AG08396 (cell line): ENCODE measurements at places on chromosomes 4 and X.
A peak's percentile ranks its signal among the peaks of the same experiment; 100 is the strongest.

DNA sequence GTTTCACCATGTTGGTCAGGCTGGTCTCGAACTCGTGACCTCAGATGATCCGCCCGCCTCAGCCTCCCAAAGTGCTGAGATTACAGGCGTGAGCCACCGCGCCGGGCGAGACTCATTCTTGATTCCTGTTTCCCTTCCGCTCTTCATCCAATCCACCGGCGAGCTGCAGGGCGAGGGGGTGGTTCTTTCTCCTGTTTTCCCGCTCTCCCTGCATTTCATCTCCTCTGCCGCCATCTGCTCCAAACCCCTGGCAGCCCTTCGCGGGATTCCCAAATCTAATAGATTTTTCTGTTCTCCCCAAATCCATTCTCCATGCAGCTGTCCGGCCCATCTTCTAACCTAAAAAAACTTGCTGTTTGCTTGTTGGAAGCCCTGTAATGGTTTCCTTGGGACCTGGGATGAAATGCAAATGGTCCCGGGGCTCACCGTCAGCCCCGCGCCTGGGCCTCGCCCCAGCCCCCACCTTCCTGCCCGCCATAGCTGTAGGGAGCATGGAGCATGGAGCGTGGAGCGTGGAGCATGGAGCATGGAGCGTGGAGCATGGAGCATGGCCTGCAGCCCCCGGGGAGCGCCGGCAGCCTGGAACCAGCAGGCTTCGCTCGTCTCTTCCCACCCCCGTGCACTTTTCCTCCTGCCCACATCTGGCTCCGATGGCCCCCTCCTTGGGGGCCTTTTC is 1.1 kb downstream of the ZFP42 start:
- DNase-seq: no peak

GRCh38 chr4:15001248-15001868 is 923 bp upstream of the CPEB2 start:
- DNase-seq: peak; percentile 72

GRCh38 chr4:134326866-134327265 is 125.3 kb upstream of the PABPC4L start:
- DNase-seq: no peak

DNA sequence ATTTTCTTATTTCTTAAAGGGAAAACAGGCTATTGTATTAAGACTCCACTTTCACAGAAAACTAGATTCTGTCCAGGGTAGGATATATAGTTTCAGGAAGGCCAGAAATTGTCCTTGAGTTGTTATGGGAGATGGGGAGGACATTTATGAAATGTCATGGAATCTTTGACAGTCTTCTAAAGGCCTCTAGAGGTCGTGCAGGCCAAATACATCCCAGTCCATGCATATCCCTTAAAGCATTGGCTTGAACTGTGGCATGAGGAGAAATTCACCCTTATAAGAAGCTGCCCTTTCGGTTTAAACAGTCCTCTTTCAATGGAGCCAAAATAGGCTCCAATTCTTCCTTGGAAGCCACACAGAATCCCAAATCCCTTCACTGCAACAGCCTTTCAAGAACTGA is 183.6 kb upstream of the NOCT start:
- DNase-seq: no peak

GRCh38 chr4:8035371-8035780 is 95.7 kb upstream of the AFAP1 start:
- DNase-seq: peak; percentile 64

- DNase-seq: peak; percentile 28
These were observed 471 bp downstream of the MCTS1 start for GRCh38 chrX:120604361-120604782.

GRCh38 chr4:89939546-89939945 is 44.9 kb downstream of the MMRN1 start:
- DNase-seq: no peak

DNA sequence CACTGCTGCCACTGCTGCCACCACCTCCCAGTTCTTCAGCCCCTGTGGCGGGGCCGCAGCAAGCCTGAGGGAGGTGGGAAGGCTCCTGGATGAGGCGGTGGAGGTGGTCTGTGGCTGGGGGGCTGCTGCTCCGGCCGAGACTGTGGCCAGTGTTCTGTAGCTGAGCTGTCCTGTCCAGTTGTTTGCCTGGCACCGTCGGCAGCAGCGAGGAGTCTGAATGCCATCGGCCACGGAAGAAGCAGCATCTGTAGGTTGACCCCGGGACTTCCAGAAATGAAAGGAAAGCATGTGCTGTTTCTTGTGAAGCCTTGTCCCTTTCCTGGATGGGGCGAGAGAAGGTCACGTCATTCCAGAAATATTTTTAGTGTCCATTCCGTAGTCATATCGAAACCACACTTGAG is 3.3 kb downstream of the C4orf54 start:
- peak; percentile 31 for DNase-seq

GRCh38 chr4:1533501-1534064 is 127.3 kb upstream of the NKX1-1 start:
- DNase-seq: no peak

DNA sequence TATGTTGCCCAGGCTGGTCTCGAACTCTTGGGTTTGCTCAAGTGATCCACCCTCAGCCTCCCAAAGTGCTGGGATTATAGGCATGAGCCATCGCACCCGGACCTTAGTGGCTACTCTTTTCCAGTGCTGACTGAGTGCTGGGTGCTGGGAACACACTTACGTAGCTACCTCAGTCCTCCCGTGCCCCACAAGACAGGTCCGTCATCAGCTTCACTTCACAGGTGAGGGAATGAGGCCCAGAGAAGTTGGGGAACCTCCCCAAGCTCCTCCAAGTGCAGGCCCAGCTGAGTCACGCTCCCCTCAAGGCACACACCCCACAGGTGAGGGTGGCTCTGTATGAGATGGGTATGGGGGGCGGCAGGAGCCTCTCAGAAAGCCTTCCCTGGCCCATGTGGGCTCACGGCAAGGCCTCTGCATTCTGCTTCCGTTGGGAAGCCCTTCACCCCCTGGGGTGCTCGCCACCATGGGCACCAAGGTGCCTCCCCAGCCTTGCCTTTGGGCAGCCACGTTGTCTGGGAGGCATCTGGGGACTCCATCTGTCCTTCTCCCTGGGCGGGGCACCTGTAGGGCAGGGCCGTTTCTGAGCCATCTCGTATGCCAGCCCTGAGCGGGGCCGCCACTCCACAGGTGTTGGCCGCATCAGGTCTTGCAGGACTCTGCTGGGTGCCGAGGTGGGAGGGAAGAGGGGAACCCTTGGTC is 28.4 kb downstream of the NSG1 start:
- DNase-seq: no peak

DNA sequence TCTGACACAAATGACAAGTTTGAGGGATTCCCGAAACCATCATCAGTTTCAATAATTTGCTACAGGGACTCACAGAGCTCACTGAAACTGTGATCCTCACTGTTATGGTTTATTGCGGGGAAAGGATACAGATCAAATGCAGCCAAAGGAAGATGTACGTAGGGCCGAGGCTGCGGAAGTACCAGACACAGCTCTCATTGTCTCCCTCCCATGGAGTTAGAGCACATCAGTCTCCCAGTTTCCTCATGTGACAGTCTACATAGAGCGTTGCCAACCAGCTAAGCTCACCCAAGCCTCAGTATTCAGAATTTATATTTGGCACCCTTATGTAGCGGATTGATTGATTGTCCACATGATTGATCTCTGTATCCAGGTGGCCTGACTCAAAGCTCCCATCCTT is 137.8 kb upstream of the TENM3 start:
- no peak for DNase-seq

- no peak for DNase-seq
These were observed 294.1 kb upstream of the SFRP2 start for GRCh38 chr4:154082760-154083535.

GRCh38 chrX:38970845-38971244 is 169.6 kb downstream of the MID1IP1 start:
- DNase-seq: no peak

GRCh38 chr4:103197765-103198110 is 405 bp downstream of the CENPE start:
- DNase-seq: no peak

DNA sequence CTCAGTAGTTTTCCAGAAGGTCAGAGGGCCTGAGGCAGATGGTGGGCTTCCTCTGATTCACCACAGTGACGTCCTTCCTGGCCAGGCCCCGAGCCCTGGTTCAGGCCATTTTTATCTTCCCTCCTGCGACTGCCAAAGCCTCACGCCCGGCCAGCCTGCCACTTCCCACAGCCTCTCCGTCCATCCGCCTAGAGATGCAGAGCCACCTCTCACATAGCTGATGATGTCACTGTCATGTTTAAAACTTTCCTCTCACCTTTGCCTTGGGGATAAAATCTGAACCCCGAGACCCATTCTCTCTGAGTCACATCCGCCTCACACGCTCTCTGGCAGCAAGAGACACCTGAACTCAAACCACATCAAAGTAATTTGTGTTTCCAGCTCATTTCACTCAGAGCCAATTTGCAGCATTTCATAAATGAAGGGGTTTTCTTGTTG is 175.3 kb downstream of the QDPR start:
- DNase-seq: no peak

GRCh38 chr4:52037689-52038102 is 403 bp downstream of the SGCB start:
- peak; percentile 62 for DNase-seq

DNA sequence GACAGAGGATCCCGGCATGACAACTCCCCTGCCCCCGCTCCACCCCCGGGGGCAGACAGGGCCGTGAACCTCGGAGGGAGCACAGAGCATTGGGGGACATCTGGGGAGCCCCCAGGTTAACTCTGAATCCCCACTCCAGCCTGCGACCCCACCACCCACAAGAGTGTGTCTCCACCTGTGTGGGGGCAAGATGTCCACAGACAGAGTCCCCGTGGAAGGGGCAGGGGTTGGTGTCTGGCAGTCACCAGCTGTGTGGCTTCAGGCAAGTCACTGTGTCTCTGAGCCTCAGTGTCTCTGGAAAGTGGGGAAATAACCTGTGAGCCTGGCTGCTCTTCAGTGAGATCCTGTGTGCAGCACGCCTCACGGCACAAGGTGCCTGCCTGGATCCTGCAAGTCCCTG is 239.0 kb downstream of the AFAP1 start:
- DNase-seq: no peak

GRCh38 chr4:170853422-170854021 is 763.8 kb upstream of the AADAT start:
- DNase-seq: peak; percentile 2

GRCh38 chr4:95170176-95170575 is 378.6 kb downstream of the UNC5C start:
- DNase-seq: no peak

GRCh38 chr4:61177367-61177766 is 22.8 kb upstream of the ADGRL3 start:
- DNase-seq: no peak

DNA sequence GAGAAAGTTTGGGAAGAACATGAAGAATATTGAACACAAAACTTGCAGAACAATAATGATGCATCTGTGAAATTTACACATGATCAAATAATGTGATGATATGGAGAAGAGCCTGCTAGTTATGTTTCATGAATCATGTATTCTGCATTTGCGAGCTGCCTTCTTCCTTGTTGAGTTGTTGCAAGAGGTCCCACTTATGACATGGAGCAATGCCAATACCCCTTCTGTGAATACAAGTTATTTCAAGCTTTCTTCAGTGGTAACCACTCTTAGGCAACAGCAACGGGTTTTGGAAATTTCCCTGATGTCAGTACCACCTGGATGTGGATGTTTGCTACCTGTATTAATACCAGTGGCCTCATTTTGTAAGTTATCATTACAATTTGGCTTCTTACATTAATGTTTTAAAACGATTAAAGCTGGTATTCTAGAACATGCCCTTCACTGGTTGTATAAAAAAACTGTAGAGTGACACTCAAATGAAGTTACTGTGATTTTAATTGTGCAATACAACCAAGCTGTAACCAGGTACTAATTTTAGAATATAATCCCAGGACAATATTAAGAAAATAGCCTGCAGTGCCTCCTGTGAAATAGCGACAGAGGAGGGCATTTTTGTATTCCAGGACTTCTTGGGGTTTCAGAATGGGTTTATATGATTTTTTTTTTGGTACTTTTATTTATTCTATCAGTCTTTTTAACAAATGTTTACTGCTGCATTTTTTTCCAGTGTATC is 25.3 kb downstream of the IQCM start:
- DNase-seq: no peak

DNA sequence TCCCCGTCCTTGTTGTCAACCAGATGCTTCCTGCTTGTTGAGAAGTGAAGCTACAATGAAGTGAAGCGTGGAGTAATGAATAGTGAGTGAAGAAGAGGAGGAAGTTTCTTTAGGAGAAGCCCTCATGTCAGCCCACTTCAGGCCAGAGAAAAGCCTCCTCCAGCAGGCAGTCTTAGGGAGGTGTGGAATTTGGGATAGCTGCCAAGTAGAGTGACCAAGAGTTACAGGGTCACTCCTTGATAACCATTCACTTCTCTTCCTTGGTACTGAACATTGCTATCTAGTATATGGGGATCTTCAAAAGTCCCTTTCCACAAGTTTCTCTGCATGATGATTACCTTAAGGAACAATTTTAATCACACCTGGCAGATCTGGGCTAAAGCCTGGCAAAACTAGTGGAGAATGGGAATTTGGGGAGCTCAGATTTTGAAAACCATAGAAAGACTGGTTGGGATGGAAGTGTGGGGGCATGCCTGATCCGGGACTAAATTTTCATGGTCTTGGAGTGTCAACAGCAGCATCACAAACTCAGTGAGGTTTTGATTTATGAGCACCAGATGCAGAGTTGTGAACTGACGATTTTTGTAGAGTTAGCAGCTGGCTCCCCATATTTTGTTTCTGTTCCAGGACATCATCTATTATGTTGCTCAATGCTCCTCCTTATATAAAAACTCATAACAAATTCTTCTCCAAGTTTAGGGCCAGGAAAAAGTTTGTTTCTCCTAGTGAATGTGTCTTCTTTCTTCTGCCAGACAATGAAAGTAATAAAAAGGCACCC is 53.1 kb downstream of the IGSF1 start:
- DNase-seq: no peak

GRCh38 chr4:180766944-180767729 is 1476.1 kb upstream of the TENM3 start:
- DNase-seq: no peak

GRCh38 chrX:44596277-44596676 is 53.6 kb upstream of the FUNDC1 start:
- no peak for DNase-seq

DNA sequence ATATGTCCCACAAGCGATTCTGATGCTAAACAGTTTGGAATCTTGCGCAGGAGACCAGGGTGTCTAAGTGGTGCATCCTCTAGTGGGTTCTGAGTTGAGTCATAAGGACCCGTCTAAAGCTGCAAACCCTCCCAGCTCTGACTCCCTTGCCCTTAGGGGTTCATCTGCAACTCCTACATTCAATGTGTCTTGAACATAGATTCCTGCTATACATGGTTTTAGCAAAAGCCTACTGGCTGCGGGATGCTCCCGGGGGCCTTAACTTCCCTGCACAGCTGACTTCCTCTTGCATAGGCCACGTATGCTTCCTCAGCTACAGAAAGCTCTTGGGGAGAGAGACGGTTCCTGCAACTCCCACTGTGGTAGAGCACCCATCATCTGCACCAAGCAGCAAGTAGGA is 236.7 kb downstream of the EVC2 start:
- no peak for DNase-seq

- no peak for DNase-seq
These were observed 283.9 kb downstream of the SMARCA1 start for GRCh38 chrX:129239371-129239770.
